Hematopoietic multipotent progenitor cell treated with erythropoietin and hydrocortisone succinate and interleukin-3 and kit ligand, for 15 days (in vitro differentiated cells): ENCODE measurements at places on chromosomes 2 and 18.

DNA sequence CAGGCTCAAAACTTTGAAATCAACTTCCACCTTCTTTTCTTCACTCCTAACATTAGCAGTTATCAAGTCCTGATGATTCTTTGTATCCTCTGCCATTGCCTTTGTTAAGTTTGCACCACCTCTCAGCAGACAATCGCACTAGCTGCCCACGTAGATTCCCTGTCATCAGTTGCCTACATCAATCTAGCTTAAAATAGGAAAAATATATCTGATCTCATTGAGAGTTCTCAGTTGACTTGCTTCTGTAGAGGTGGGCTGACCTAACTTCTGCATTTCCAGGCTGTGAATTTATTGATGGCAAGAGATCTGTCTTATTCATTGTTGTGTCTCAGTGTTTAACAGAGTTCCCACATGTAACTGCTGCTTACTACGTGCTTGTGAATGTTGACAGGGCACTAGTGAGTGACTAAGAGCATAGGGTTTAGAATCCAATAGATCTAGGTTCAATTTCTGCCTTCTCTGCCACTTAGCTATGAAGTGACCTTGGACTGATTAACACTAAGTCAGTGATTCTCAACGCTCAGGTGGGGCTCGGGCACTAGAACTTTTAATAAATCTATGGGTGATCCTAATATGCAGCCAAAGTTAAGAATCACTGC, 3.7 kb upstream of the INSIG2 start:
- DNase-seq = no peak

GRCh38 chr18:48897531-48897930, 53.2 kb downstream of the SMAD7 start:
- DNase-seq = no peak

DNA sequence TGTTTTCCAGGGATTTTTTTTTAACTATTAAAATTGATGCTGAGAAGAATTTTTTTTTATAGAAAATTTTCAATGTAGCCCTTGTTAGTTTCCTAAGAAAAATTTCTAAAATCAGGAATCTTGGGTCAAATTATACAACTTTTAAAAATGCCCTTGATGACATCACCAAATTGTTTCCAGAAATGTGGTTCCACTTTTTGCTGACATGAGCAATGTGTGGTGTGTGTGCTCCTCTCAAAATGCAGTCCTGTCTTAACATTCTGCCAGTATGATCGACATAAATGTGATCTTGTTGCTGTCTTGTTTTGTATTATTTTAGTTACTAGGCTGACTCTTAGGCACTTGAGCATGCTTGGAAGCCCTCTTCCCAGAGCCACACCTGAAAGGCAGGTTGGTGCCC, 89.7 kb upstream of the ST6GAL2 start:
- DNase-seq = no peak

GRCh38 chr2:205636549-205637319, 45.6 kb upstream of the NRP2 start:
- DNase-seq = no peak

- no peak for DNase-seq
Observed at GRCh38 chr2:119756837-119757236, 2.9 kb upstream of the PTPN4 start.

DNA sequence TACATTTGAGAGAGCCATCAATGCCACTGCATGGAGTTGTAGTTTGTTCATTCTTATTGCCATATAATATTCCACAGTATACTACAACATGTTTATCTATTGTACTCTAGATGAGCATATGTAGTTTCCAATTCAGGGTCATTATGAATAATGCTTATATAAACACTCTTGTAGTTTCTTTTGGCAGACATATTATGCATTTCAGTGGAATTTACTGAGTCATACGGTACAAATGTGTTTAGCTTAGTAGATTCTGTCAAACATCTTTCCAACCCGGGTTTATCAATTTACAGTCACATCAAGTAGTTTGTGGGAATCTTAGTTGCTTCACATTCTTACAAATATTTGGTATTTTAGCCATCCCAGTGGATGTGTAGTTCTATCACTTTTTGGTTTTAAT, 161.1 kb downstream of the KCNH7 start:
- no peak for DNase-seq

GRCh38 chr2:232516551-232516950, 3.6 kb upstream of the PRSS56 start:
- DNase-seq = no peak

GRCh38 chr18:67199993-67200617, 316.4 kb downstream of the DSEL start:
- peak; percentile 20 for DNase-seq
